ENCODE measurements at places on chromosomes 13 and 19.

DNA sequence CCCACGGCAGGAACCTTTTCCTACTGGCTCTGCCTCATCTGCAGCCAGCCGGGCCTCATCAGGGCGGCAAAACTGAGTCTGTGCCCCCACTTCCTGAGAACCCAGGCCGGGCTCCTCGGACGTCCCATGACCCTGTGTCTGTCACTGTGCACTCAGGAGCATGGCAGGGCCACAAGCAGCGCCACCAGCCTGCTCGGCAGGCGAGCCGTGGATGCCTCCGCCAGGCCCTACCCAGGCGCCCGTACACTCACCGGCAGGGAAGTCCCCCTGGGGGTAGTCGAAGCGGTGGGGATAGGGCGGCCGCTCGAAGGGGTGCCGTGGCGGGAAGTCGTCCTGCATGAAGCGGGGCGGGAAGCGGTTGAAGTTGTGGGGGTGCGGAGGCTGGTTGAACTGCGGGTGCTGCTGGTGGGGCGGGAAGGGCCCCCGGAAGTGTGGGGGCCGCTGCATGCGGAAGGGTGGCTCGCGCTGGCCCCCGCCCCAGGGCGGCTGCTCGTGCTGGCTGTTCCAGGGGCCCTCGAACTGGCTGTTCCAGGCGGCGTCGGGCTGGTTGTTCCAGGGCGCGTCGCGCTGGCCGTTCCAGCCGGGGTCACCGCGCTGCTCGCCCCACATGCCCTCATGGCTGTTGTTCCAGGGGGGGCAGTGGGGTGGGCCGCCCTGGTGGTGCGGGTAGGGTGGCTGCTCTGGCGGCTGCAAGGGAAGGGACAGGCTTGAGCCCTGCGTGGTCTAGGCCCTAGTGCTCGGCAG, 17.1 kb downstream of the CHERP start:
- no peak for DNase-seq

DNA sequence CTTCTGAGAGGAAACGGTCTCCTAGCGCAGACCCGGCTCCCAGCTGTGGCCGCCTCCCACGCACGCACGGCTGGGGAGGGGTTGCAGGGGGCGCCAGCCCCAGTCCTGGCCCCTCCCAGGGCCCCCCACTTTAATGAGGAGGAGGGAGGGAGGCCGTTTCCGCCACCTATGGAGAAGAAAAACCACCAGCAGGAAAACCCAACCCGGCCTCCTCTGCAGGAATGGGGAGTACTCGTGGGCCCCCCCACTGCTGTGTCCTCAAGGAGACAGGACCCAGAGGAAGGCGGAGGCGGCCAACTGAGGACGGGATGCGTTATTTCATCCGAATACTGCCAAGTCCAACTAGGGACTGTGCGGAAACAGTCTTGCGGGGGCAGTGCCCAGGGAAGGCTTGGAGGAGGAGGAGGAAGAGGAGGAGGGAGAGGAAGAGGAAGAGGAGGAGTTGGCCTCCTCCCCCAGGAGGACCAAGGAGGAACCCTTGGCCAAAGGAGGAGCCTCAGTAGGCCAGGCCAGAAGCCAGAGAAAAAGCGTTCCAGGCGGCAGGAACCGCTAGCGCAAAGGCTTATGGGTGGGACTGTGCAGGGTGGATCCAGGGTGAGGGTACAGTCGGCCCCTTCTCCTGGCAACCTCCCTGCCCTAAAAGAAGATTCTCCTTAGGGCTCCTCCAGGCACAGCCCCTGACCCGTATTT, 3.9 kb upstream of the SSBP4 start:
- no peak for DNase-seq

GRCh38 chr13:34815526-34815925, 126.5 kb upstream of the NBEA start:
- DNase-seq: no peak

DNA sequence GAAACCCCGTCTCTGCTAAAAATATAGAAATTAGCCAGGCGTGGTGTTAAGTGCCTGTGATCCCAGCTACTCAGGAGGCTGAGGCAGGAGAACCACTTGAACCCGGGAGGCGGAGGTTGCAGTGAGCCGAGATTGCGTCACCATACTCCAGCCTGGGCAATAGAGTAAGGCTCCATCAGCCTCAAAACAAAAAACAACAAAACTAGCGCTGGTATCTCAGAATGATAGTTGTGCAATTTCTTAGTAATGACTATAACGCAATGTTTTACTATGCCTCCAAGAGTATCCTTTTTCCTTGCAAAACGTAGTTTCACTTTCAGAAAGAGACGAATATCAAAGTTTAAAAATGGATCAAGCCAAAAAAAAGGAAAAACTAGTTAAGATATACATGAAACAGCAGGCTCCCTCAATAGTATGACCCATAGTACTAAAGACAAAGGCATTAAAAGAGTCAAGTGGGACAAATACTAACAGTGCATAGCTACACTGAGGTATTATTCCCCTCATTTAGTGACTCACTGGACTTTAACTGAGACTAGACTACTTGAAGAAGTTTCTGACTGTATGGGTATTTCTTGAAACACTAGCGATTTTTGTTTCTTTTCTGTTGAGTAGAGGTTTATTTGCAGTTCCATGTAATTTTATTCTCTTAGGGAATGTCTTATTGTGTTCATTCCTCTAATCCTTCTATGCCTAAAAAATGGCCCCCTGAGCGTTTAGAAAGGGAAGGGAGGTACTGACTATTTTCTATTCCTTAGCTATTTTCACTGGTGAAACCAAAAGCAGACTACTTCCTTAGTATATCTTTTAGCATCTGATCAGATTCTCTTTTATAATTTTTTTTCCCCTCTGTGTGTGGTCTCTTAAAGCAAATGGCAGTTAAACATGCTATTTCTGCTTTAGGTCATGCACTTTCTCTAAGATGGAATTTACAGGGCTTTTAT, 10.4 kb upstream of the ITM2B start:
- DNase-seq: no peak

Measured in stimulated activated CD8-positive, alpha-beta memory T cell treated with anti-CD3 and anti-CD28 coated beads, Interleukin-4, amount 100 ng/mL, for 24 hours (primary cell).